ENCODE measurements at places on chromosomes 16 and 17.

DNA sequence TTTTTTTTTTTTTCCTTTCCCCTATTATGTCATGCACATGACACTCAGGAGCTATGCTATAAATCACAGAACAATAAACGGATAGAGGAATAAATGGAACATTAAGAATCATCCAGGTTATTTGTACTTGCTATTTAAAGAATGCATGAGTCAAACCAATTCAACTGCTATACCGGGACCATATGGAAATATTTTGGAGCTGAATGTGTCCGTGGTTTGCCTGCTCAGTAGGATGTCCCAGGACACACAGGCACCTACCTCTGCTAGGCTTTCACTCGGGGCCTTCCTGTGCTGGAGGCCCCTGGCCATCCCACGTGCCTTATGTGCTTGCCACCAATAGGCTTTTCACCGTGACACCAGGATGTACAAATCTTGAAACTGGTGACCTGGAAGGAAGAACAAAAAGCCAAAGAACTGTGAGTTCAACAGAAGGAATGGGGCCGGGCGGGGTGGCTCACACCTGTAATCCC, 15.3 kb upstream of the SEC14L1 start:
- peak; percentile 75 for DNase-seq

GRCh38 chr16:58614212-58614611, 15.4 kb downstream of the CNOT1 start:
- DNase-seq, result no peak

DNA sequence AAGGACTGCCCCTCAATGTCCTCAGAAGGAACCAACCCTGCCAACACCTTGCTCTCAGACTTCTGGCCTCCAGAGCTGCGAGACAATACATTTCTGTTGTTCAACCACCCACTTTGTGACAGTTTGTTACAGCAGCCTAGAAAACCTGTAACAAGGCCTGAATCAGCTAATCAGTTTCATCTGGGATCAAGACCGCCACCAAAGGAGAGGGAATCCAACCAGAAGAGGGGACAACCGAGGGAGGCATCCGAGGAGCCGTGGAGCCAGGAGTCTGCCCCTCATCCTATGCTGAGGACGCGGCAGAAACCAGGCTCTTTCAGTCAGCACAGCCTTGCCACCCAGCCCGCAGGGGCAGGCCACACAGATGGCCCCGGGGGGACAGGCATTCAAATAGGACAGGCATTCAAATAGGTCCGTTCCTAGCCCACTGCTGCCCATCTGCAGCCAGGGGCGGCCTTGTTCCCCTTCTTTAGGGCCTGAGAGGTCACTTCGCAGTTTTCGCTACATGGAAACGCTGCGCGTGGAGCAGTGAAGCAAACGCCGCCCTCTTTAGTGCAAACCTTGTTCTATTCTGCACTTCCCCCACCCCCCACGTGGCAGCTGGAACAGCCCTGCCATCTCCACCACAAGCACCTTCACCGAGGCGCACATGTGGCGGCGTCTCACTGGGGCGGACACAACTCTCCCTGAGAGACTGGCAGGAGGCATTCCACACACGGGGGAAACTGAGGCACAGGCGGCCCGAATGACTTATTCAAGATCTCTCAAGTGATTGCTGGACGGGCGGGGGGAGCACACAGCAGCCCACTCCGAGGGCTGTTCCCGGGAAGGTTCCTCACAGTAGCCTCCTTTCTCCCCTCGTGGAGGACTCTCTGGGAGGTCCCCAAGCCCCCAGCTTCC, 26.7 kb downstream of the FA2H start:
- DNase-seq, result no peak

GRCh38 chr17:31453896-31454295, 62.4 kb downstream of the RAB11FIP4 start:
- no peak for DNase-seq

DNA sequence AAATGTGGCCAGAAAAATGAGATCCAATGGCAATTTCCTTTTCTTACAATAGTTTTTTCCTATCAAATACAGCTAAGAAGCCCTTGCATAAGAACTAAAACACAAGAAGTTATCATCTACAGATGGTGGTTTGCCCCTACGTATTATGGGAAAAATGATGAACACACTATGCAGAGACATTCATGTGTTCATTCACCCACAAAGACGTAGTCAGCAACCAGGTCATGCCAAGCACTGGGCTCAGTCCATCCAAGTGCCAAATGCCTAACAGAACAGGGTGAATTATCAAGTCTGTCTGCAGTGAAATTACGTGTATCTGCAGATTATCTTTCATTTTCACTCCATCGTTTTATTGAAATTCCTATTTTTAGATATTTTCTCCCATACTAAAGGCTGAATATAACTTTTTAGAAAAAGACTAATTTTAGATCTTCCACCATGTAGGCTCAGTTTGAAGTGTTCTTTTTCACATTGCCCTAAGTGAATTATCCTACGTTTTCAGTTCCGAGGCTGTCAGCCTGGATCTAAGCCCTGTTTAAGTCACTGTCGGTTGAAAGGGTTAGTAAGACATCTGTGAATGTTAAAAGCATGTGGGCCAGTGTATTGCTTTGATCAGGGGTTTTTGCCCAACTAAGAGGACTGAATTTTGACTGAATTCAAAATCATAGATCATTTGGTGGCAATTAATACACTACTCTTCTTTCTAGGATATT, 78.1 kb upstream of the DHX40 start:
- DNase-seq, result no peak

GRCh38 chr17:40611840-40612474, 35.7 kb downstream of the SMARCE1 start:
- DNase-seq, result no peak

- no peak for DNase-seq
These were observed 84.0 kb downstream of the NTN1 start for GRCh38 chr17:9105068-9105868.

DNA sequence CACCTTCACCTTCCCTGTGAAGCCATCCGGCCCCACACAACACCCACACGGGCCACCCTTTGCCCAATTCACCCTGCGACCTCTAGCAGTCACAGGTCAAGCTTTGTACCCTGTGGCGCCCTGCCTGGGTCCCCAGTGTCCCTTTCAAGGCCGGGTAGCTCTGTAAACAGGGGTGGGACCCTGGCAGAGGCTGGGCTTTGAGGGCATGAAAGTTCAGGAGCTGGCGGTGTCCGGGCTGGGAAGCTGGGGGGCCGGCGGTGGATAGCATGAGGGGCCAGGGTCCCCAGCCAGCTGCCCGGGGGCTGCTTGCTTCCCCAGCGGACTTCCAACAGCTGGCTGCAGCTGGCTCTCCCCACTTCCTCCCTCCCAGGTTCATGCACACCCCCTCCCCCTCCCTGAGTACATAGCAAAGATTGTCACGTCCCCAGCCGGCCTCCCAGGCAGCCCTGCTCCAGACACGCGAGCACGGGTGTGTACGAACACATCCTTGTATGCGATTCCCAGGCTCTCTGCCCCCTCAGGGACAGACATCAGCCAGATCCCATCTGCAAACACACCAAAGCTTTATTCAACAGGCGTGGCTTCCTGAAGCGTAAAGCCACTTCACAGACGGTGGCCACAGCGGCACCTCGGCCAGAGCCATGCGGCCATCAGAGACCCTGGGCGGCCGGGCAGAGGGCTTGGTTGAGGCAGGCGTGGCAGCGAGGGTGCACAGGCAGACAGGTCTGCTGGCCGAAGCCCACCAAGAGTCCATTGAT, 8.2 kb downstream of the NTHL1 start:
- peak; percentile 86 for DNase-seq

GRCh38 chr16:85460252-85461021, 152.7 kb upstream of the GSE1 start:
- no peak for DNase-seq

DNA sequence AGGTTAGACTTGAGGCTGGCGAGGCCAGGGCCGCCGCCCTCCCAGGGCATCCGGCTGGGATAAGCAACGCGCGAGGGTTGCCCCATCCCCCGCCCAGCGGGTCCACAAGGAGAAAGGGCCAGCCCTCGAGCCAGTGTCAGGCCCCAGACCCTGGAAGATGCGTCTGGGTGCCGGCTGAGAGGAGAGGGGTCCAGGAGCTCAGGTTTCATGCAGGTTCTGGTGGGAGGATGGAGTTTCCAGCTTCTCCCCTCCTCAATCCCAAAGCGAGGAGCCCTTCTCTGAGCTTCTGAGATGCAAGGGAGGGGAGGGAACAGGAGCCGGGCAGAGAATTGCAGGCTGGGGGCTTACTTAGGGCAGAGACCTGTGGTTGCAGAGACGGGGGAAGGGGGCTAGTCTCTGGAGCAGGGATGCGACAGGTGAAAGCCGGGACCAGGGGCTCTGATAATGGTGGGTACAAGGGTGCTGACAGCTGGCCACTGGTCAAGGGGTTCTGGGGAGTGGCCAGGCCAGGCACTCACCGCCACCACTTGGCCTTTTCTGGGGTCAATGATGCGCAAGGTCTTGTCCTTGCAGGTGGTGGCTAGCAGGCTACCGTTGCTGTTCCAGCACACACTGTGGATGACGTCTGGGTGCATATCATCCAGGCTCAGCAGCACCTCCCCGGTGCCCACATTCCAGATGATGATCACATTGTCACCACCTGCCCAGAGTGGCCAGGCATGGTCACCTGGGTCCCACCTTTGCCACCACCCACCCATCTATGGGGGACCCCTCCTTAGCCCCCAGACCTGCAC, 4.2 kb downstream of the CORO6 start:
- no peak for DNase-seq

- DNase-seq, result peak; percentile 7
These were observed 42.2 kb downstream of the RPTOR start for GRCh38 chr17:80586846-80587228.

DNA sequence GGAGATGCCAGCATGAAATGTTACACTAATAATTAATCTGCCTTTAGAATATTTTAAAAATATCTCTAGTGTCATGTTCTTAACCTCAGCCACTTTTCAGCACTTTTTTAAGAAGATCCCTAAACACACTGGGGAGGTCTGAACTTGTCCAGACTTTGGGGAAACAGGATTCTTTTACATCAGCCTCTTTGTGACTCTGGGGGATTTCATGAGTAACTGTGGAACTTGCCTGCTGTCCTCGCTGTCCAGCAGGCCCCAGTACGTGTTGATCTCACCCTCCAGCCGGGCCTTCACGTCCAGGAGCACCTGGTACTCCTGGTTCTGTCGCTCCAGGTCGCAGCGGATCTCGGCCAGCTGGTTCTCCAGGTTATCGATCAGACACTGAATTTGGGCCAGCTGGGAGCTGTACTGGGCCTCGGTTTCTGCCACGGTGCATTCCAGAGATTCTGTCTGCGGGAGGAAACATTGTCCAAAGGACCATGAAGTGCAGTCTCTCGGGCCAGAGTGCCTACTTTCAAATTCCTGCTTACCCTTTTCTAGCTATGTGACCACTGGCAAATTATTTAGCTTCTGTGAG, 5.5 kb downstream of the KRT40 start:
- no peak for DNase-seq

DNA sequence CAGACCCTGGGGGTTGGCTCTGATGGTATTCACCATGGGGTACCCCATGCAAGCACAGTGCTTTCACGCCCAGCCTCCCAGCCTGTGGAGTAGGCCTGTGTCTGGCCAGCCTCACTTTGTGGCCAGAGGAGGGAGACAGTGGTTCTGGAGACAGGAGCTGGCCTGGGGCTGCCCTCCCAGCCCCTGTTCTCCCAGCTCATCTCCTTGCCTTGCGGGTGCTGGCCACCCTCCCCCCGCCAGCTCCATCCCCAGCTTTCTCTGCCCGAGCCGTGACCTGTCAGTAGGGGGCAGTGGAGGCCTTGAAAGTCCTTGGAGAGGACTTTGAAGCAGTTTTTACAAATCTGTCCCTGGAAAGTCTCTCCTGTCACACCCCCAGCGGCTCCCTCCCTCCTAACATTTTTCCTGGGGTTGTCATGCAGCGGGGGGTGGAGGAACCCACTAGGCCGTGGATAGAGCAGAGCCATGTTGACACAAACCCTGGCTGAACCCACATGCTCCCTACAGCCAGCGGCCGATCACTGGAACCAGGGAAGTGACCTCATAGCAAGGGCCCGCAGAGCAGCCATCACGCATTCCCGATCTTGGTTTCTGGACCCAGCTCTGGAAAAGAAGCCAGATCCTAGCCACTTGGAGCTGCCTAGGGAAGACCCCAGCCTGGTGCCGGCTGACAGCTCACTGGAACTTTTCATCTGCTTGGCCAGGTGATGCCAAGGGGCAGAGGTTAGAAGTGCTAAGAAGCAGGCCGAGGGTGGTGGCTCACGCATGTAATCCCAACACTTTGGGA, 289.4 kb downstream of the SEC14L1 start:
- peak; percentile 92 for DNase-seq

GRCh38 chr17:8412089-8412488, 14.5 kb upstream of the RNF222 start:
- no peak for DNase-seq

GRCh38 chr16:929227-930073, 41.3 kb downstream of the LMF1 start:
- no peak for DNase-seq

DNA sequence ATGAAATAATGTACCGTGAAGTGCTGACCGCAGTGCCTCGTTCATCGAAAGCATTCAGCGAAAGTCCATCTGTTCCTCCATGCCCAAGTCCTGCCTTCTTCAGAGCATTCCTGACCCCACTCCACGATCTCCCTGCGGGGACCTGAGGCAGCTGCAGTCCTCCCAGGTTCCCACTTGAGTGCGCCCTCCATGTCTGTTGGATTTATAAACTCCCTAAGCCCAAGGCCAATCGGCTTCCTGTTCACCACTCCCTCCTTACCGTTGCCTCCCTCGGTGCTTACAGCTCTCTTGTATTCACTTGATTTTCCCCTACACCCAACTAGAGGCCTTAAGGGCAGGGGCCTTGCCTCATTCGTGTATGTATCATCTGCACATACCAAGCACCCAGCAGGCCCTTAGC, 2.8 kb downstream of the RAD51D start:
- no peak for DNase-seq

DNA sequence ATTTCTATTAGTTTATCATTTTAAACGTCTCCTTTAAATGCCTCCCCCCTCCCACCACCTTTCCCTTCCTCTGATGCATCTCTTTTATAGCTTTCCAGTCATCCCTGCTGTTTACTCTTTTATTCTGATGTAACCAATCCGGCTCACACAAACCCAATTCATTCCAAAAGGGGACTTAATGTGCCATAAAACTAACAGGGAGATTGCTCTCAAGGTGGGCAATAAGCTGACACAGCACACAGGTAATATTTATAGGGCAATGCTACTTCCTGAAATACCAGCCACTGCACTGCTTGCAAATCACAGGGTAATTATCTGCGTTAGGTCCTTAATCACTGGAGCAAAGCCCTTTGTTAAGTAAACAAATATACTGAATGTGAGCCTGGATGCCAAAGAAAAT, 23.3 kb upstream of the CA10 start:
- no peak for DNase-seq

DNA sequence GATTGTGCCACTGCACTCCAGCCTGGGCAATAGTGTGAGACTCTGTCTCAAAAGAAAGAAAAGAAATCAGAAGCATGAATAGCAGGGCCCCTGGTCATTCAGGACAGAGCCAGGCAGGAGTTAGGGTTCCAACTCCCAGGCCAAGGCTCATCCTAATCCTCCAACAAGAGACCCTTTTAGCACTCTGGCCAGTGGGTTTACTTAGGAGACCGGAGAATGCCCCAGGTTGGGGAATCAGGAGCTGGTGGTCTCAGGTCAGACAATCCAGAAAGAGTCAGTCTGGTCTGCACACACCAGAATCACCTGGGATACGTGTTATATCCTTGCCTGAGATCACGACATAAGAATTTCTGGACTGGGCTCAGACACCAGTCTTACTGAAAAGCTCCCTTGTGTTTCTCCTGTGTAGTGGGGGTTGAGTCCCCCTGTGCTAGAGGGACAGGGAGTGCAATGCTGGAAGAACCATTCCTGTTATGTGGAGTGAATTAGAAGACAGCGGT, 48.7 kb downstream of the CCDC42 start:
- DNase-seq, result no peak
